Esophagus mucosa (tissue), 1 donor: ENCODE measurements at places on chromosomes 12 and 14.

GRCh38 chr14:80629606-80630005 is 311.9 kb downstream of the CEP128 start:
- no peak for ATAC-seq

DNA sequence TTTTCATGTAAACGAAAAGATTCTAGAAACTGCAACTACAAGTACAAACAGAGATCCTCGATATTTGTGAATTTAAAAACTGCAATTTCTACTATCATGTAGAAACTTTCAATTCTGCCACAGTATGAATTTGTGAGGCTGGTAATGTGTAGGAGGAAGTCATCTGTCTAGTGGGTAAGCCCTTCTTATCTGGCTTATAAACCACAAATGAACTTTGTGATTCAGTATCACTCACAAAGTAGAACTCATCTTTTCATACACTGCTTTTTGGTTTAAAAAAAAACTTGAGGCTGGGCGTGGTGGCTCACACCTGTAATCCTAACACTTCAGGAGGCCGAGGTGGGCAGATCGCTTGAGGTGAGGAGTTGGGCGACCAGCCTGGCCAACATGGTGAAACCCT is 20.7 kb downstream of the GTF2A1 start:
- ATAC-seq, result no peak

GRCh38 chr14:57413849-57414248 is 23.5 kb downstream of the NAA30 start:
- no peak for ATAC-seq

DNA sequence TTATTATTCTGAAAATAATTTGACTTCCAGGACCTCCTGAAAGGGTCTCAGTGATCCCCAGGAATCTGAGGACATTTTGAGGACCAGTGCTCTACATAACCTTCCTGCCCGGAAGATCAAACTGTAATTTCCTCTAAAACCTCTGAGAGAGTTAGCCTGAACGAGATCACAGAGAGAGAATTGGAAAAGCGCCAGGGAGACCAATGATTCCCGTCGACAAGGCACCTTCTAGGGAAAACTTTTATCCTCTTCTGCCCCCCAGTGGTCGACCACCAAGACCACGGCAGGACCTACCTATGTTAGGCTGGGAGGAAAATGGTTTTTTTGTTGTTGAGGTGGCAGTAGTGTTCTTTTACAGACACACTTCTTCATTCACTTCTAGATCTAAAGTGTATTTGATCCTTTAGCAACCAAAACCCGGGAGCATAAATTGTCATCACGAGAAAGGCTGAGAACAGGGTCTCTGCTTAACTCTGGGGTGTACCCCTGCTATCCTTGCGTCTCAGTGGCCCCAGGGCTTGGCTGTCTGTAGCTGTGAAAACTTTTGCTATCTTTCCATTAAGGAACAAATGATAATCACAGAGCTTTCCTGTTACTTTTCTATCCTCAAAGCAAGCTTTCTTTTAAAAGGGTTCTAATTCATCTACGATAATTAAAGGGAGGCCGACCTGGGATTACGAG is 62.9 kb upstream of the NID2 start:
- no peak for ATAC-seq

- ATAC-seq, result no peak
Observed at GRCh38 chr12:108438667-108439066, 76.4 kb upstream of the FICD start.

GRCh38 chr12:49868449-49868848 is 25.5 kb upstream of the BCDIN3D start:
- no peak for ATAC-seq

DNA sequence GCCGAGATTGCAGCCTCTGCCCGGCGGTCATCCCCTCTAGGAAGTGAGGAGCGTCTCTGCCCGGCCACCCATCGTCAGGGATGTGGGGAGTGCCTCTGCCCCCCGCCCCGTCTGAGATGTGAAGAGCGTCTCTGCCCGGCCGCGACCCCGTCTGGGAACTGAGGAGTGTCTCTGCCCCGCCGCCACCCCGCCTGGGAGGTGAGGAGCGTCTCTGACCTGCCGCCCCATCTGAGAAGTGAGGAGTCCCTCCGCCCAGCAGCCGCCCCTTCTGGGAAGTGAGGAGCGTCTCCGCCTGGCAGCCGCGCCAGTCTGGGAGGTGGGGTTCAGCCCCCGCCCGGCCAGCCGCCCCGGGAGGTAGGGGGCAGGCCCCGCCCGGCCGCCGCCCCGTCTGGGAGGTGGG is 544.0 kb downstream of the CCER1 start:
- no peak for ATAC-seq

GRCh38 chr14:105477660-105478397 is 3.2 kb downstream of the CRIP2 start:
- ATAC-seq, result no peak

DNA sequence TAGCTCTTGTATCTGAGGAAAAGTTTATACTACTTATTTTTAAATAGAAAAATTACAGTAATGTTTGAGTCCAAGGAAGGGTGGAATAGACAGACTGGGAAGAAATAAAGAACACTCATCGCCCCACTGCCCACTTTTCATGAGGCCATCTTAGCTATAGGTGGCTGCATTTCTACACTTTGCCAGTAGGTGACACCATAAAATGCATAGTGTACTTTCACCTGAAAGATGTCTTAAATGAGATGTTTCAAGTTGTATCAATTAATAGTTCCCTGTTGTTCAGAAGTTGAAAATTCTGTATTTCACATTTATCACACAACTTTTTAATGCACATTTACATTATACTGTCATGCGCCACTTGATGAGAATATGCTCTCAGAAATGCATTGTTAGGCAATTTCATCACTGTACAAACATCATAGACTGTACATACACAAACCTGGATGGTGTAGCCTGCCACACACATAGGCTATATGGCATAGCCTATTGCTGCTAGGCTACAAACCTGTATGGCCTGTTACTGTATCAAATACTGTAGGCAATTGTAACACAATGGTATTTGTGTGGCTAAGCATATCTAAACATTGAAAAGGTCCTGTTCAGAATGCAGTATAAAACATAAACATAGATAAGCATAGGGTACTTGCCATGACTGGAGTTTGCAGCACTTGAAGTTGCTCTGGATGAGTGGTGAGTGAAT is 27.6 kb downstream of the PMCH start:
- ATAC-seq, result peak; percentile 53

DNA sequence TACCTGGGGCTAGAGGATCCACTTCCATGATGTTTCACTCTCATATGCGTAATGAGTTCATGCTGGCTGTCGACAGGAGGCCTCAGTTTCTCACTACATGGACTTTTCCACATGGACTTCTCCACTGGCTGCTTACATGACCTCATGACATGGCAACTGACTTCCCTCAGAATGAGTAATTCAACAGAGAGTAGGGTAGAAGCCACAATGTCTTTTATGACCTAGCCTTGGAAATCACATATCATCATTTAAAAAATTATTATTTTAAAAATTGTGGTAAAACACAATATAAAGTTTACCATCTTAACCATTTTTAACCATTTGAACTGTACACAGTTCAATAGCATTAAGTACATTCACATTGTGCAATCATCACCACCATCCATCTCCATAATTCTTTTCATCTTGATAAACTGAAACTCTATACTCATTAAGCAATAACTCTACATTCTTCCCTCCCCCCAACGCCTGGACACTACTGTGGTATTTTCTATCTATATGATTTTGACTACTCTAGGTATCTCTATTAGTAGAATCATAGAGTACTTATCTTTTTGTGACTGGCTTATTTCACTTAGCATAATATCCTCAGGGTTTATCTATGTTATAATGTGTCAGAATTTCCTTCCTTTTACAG is 144.5 kb downstream of the TGFB3 start:
- no peak for ATAC-seq

- ATAC-seq, result peak; percentile 58
Observed at GRCh38 chr12:52907092-52907810, 2.4 kb upstream of the KRT8 start.

- peak; percentile 52 for ATAC-seq
Observed at GRCh38 chr12:89863493-89863938, 154.9 kb upstream of the ATP2B1 start.

DNA sequence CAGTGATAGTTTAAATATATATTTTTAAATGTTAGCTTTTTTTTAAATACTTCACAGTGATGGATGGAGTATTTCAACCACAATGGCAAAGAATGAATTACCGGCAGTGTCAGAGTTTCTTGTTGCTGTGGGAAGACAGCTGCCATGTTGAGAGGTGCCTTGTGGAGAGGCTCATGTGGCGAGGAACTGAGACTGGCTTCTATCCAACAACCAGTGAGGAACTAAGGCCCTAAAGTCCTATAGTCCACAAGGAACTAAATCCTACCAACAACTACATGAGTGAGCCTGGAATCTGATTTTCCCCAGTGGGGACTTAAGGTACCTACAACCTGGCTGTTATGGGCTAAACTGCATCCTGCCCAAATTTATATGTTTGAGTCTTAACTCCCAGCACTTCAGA is 220.2 kb upstream of the PLEKHG7 start:
- no peak for ATAC-seq

- no peak for ATAC-seq
Observed at GRCh38 chr14:99471731-99472130, 8.9 kb downstream of the SETD3 start.
